Stimulated activated CD4-positive, alpha-beta T cell treated with anti-CD3 and anti-CD28 coated beads, Interleukin-15, amount 100 ng/mL, for 24 hours (primary cell): ENCODE measurements at places on chromosomes 12 and 14.

- DNase-seq, result peak; percentile 21
Observed at GRCh38 chr12:2958432-2959191, 585 bp upstream of the TEAD4 start.

DNA sequence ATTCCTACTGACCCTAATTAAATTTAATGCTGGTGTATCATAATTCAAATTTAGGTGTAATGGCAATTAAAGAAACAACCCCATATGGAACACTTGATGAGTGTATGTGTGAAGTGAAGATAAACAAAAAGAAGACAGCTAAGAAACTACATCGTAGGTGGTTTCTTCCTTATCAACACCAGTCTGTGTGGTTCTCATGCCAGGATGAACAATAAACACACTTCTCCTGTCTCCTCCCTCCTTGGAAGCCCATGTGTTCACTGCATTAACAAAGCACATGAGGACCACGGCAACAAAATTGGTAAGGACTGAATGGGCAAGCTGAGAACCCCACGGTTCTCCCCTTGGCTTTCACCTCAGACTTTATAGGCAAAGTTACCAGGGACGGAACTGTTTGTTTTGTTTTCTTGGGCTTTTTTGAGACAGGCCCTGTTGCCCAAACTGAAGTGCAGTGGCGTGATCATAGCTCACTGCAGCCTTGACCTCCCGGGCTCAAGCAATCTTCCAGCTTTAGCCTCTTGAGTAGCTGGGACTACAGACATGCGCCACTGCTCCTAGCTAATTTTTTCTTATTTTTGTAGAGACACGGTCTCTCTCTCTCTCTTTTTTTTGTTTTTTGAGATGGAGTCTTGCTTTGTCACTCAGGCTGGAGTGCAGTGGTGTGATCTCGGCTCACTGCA is 71.0 kb downstream of the TRAFD1 start:
- no peak for DNase-seq

DNA sequence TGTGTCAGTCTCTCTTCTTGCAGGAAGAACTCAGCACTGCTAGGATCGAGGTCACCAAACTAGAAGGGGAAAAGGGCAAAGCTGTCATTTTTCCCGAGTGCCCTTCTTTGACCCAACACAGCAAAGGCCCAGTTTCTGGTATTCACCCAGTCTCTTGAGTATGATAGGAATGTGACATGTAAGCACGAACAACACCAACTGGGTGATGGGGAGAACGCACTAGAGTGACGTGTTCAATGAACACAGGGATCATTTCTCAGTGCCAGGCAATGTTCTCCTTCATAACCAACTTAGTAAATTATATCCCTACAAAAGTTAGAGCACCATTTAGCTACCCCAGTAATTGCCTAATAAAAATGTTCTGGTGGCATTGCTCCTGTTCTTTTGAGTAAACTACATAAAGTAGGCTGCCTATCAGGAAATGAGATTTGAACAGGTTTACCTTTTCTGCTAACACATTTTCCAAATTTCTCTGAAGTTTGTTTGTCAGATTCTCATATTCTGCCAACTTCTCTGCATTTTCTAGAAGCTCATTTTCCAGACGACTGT is 64.5 kb downstream of the NIN start:
- no peak for DNase-seq

DNA sequence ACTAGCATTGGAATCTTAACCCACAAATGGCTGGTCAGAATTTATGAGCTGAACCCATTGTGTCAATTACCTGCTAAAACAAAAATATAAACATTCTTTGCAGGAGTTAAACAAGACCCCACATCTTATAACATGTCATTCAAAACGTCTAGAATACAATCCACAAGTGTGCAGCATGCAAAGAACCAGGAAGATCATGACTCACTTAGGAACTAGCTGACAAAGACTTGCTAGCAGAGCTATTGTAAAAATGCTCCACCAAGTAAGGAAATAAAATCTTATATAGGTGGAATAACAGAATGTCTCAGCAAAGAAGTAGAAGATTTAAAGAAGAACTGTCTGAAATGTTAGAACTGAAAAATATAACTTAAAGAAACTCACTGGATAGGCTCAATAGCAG is 26.5 kb upstream of the POC1B start:
- DNase-seq, result no peak

DNA sequence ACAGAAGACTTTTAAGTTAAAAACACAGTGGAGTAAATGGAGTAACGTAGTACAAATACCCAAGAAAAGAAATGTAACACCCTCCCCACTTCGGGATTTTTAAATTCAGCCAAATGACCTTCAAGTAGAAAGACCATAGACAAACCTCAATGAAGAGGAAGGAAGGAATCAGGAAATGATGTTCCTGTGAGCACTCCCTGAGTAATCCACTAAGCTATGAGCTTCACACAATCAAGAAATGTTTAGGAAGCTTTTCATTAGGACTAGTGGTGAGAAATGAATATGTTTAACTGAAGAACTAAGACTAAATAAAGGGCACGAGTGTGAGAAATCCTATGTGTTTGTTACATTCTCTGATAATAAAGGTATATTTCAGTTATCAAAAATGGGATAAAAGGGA is 10.1 kb downstream of the TCL1A start:
- no peak for DNase-seq

DNA sequence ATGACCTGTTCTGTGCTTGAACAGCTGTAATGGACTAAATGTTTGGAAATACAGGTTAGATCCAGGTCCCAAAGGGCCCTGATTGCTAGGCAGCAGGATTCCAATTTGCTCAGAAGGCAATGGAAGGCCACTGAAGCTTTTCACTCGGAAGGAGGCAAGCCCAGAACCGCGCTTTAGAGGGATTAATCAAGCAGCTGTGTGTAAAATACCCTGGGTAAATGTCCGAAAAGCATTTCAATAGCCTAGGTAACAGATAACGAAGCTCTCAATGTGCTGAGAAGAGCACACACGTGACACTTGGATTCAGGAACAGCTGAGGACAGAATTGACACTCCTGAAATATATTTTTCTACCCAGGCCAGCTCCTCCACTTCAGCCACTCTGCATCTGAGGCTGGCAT is 436.1 kb downstream of the TMEM132D start:
- DNase-seq, result no peak

DNA sequence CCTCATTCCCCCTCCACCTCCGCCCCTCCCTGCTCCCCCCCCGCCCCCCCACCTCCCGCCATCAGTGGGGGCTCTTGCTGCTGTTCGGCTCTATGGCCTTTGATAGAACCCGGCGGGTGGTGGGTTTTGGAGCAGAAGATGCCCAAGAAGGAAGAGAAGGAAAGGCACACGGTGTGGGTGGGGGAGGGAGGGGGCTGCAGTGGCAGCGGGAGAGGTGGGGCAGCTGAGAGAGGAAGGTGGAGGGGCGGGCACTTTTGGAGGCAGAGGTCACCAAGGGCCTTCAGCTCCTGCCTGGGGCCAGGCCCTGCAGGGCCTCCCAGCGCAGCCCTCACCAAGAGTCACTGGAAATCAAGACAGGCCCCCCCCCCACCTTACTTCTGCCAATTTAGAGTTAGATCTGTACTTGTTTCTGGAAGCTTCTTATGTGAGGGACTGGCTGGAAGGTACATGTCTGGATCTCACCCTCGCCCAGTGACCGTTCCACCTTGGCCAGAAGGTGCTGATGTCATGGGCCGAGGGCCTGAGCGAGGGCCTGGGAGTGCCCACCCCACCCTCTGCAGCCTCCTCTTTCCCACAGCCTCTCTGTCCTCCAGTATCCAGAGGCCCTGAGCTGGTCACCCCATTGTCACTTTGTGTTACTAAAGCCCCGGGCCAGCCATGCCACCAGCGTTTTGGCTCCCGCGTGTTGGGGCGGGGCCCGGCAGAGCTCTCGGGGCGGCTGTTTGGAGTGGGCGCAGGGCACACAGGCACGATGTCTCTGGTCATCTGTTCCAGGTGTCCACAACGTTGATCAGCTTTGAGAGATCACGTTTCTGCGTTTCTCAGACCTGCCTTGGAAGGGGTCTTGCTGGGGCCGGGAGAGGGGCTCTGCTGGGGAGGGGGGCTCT is 153.9 kb downstream of the KIF26A start:
- no peak for DNase-seq

GRCh38 chr14:74929242-74929641 is 6.2 kb upstream of the RPS6KL1 start:
- no peak for DNase-seq

DNA sequence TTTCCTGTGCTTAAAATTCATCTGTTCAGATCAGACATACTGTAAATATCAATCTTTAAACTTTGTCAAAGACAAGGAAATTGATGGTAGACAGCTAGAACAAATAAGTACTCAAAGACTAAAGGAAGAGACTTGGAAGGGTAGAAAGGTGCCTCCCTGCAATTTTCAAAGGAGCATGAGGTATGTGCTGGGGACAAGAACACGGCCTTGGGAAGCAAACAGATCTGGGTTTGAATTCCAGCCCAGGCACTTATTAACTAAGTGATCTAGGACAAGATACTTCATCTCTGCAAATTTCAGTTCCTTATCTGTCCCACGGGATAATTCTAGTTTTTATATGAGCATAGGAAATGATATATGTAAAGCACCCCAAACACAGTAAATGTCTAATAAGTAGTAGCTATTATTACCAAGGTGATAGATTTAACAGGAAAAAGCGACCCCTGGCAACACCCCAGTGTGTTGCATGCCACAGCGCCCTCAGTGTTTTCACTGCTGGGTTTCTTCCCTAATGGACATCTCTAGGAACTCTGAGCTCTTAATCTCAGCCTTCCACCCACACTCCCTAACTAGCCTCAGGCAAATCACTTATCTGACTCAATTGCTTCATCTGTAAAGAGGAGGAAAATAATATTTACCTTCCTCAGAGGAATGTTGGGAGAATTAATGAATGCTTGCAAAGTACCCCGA is 44.7 kb upstream of the BMP4 start:
- no peak for DNase-seq

- no peak for DNase-seq
Observed at GRCh38 chr14:64447876-64448670, 17.2 kb upstream of the AKAP5 start.

- no peak for DNase-seq
Observed at GRCh38 chr14:25026476-25027137, 23.3 kb downstream of the STXBP6 start.

DNA sequence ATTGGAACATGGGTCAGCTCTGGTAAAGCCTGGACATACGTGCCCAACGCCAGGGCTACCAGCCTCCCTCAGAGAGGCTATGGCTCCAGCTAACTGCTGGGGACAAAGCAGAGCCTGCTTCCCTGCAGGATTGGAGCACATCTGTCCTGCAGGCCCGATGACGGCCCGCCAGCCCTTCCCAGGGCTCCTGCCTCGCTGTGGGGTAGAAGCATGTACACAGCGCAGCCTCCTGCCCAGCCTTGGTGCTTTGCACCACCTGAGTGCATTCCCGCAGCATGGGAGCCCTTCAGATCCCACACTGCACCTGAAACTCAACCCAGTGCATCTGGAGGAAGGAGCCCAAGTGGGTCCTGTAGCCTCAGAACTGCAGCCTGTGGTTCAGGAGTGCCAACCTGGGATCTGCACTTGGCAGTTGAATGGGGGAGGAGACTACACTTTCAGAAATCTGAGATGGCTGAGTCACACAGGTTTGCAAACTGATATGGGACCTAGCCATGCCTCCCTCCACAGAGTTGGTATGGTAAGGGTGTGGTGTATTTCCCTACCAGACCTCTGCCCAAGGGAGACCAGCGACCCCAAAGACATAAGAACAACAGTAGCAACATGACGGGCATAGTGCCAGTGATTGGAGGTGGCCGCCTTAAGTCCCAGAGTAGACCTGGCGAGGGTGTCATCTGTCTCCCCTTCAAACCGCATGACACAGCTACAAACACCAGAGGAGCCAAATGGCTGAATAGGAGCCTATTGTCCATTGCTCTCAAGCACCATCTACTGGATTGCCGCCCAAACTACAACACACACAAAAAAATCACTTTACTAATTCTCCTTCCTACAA is 273.9 kb upstream of the MIS18BP1 start:
- no peak for DNase-seq

DNA sequence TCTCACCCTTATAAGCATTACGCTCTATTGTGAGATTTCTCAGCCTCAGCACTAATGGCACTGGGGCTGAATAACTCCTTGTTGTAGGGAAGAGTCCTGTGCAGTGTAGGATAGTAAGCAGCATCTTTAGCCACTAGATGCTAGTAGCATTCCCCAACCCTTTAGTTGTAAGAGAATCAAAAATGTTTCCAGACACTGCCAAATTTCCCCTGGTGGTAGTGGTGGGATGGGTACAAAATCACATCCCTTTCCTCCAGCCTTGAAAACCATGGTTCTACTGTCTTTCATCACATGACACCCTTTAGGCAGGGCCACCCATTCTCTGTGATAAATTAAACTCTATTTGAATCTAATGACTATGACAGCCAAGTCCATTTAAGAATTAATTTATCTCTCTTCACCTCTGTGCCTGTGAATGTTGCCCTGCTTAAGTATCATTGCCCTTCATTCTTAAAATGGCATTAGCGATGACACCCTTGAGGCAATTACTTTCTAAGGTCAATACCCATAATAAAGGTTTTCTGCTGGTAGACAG is 199.4 kb downstream of the ANO4 start:
- no peak for DNase-seq

DNA sequence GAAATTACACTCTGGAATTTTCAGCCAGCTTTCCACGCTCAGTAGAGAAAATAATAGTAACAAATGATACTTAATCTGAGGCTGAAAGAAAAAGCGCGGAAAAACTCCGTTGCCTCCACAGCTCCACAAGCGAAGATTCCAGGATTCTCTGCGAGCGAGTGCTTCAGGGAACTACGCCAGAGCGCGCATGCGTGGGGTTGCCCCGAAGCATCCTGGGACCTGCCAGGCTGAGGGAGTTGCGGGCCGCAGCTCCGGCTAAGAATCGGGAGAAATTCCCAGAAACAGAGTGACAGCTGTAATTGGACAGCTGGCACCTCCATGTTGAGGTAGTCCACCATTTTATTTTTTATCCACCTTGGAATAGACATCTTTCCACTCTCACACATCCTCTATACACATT is 12.0 kb upstream of the TTC5 start:
- DNase-seq, result no peak

DNA sequence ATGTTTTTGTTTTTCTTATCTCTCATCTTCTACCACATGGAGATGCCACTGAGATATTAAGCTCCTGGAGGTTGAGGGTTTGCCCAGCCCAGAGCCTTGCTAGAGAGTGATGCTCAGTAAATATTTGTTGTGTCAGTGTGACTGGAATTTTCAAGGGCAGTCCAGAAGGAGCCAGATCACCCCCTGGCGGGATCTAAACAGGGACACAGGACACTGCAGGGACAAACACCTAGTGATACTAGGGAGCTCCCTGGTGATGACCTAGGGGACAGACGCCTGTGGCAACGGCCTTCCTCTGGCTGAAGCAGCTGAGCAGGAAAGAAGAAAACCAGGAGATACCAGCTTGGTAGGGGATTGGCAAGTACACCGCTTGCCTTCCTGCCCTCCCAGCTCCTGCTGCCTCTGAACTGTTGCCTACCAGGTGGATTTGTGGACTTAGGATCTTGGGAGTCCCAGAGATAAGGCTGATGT is 714.4 kb upstream of the TBX3 start:
- no peak for DNase-seq

- no peak for DNase-seq
Observed at GRCh38 chr12:110314308-110314707, 33.3 kb downstream of the ATP2A2 start.
